ENCODE measurements at places on chromosomes 3 and 15.

GRCh38 chr3:71064291-71064955 is 519.1 kb downstream of the FOXP1 start:
- peak; percentile 64 for DNase-seq

- DNase-seq, result no peak
These were observed 118.9 kb downstream of the MAGI1 start for GRCh38 chr3:65919826-65920225.

DNA sequence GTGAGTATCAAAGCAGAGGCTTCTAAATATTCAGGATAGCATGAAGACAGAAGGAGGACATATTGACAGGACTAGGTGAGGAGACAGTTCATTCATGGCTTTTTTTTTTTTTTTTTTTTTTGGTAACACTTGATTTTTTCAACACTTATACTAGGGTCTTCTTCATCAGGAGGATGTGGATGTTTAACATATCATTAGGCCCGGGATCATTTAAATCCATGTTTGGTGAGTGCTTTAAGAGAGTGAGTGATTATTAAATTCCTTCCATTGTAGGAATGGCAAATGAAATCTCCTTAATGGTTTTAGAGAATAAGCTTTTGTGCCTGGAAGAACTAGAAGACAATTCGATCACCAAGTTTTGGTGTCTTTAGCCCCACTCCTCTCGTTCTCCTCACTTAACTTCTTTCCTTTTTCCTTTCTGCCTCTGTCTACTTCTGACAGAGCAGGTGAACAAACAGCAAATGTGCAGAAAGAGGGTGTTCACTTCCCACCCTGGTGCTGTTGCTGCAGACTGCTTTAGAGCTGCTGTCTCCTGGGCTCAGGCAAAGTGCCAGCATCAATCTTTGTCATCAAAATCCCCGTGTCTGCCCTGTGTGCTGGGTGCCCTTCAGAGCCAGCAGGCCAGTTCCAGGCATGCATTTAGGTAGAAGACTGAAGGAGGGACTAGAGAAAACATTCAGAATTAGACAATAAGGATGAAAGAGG is 35.6 kb upstream of the RAB11A start:
- DNase-seq, result peak; percentile 54

- DNase-seq, result no peak
These were observed 60.3 kb downstream of the BDH1 start for GRCh38 chr3:197495499-197495898.

- peak; percentile 70 for DNase-seq
These were observed 89.5 kb upstream of the CHD2 start for GRCh38 chr15:92810418-92811138.

- no peak for DNase-seq
These were observed 8.0 kb downstream of the MAP2K5 start for GRCh38 chr15:67550522-67550921.

DNA sequence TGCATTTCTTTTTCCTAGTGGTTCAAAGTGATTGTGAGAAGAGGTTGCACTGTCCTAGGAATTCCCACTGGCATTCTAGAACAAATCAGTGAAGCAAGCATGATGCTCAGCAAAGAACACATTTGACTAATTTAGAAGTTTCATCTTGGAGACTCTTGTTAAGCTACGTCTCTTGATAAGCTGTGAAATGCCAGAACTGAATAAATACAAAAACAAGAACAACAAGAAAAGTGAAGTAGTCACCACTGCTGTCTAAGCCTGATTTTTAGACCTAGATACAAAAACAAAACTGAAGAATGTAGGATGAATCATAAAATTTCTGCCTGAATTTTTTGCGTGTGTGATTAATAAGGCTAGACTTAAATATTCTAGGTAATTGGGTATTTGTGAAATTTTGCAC is 1162.4 kb downstream of the TUSC7 start:
- no peak for DNase-seq

GRCh38 chr3:193297421-193297820 is 56.4 kb downstream of the PLAAT1 start:
- peak; percentile 63 for DNase-seq

DNA sequence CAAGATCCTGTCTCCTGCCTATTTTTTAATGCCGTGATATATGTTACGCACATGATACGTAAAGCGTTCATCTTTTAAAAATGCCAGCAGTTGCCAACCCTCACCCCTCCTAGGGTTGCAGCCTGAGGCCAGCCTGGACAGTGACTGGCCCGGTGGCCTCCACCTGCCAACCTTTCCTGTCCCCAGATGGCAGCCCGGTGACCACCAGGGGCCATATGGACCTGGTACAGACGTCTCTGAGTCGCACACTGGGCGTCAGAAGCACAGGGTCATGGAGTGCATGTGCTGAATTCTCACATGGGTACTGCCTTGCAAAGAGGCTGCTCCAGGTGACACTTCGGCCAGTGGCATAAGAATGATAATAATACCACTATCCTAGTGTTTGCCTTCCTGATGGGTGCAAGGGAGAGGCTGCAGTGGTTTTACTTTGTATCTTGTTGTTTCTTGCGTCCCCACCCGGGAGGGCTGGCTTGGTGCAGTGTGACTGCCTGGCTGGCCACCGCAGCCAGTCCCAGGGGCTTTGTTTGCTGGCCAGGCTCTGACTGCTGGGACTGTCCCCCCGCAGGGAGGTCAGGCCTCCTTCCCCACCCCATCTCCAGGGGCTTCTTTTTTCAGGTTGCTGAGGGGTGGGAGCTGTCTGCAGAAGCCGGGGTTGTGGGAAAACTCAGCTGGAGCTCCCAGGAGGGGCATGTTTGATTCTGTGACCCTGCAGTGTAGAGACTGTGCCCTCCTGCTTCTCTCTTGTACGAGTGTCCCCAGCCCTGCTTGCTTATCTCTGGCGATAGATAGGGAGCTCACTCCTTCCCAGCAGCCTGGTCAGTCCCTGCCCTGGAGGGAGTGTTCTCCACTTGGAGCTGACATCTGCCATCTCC is 16.9 kb downstream of the FBLN2 start:
- DNase-seq, result no peak

DNA sequence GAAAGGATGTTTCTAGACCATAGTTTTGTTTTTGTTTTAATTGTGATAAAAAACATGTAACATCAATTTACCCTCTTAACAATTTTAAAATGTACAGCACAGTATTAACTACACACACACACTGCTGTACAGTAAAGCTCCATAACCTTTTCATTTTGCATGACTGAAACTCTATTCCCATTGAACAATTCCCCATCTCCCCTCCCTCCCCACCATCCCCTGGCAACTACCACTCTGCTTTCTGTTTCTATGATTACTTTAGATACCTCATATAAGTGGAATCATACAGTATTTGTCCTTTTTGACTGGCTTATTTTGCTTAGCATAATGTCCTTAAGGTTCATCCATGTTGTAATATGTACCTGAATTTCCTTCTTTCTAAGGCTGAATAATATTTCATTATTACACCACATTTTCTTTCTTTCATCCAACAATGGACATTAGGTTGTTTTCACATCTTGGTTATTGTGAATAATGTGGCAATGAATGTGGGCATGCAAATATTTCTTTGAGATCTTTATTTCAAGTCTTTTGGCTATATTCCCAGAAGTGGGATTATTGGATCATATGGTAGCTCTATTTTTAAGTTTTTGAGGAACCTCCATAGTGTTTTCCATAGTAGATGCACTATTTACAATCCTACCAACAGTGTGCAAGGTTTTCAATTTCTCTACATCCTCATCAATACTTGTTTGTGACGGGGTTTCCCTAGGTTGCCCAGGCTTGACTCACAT is 10.7 kb downstream of the CHST14 start:
- no peak for DNase-seq

DNA sequence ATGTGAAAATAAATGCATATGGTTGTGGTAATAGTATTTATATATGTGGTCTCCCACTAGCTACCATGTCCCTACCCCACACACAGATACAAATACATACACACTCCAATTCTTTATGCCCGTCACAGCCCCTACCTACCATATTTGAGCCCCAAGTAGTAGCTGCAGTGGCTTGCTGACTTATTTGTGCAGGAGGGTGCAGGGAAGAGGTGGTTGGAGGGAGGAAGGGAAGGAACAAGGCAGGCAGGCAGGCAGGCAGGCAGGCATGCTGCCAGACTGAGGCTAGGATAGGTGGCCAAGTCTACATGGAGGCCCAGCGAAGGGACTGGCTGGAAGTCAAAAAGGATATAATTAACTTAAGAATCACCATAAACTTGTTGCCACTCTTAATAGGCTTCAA is 82.9 kb downstream of the SCN11A start:
- DNase-seq, result no peak

GRCh38 chr3:124345845-124346244 is 353.9 kb upstream of the ROPN1 start:
- DNase-seq, result no peak

DNA sequence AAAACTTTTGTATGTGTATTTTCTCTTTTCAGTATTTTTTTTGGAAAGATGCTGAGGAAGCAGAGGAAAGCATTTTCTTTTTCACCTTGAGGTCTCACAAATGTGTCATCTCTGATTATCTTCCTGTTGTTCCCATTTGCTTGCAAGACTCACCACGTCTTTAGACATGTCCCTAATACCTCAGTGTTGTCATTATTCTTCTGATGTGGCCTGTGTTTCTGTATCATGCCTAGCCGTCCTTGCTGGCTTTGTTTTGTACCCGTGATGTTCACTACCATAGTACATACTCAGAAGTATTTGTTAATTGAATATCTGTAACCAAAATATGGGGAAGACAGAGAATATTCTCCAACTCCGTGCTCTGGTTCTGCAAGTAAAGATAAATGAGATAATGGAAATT is 5.0 kb upstream of the P2RY14 start:
- DNase-seq, result no peak

DNA sequence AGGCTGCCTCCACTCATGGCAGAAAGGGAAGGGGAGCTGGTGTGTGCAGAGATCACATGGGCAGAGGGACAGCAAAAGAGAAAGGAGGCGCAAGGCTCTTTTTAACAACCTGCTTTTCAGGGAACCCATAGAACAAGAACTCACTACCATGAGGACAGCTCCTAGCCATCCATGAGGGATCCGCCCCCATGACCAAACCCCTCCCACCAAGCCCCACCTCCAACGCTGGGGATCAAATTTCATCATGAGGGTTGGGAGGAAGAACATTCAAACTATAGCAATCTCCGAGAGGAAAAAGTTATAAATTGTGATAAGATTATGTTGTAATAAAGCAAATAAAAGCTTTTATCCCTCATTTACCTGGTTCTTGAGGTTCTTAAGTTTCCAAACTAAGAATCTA is 84.7 kb upstream of the LMCD1 start:
- no peak for DNase-seq

DNA sequence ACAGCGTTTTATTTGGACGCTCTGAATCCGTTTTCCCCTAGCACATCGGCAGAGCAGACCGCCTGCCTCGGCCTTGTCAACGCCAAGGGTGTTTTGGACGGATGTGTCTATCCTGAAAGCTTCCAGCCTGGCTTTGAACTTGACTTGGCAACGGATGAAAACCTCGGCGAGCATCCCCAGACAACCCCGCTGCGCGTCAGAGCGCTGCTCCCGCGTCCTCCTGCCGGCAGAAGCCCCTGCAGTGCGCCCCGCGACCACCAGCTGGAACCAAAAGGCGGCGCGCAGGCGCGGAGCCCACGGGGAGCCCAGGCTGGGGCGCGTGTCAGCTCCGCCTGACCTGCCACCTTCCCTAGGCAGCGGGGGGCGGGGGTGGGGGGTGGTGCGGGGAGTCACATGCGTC is 26.2 kb upstream of the ARL8B start:
- DNase-seq, result no peak

GRCh38 chr3:117788061-117788460 is 1078.5 kb downstream of the TUSC7 start:
- no peak for DNase-seq

GRCh38 chr3:194910414-194910984 is 224.8 kb downstream of the FAM43A start:
- no peak for DNase-seq

DNA sequence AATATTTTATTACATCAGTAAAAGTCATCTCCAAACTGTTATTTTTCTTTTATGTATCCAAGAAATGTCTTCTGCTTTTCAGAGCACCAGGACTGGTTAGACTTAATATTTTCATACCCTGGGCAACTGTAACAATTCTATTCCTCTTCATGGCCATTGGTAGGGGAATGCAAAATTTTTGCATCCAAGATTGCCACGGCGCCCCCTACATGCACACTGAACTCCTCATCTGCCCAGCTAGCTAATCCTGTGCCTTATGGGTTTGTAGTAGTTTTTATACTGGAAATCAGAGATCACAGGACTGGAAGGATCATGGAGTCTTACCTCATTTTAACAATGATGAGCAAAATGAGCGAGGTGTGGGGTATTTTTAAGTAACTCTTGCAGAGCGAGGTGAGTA is 74.2 kb downstream of the CRTC3 start:
- DNase-seq, result peak; percentile 44

- DNase-seq, result no peak
These were observed 118.3 kb upstream of the KCNH8 start for GRCh38 chr3:19029837-19030521.

GRCh38 chr15:62599791-62600777 is 435.0 kb upstream of the C2CD4B start:
- DNase-seq, result no peak

DNA sequence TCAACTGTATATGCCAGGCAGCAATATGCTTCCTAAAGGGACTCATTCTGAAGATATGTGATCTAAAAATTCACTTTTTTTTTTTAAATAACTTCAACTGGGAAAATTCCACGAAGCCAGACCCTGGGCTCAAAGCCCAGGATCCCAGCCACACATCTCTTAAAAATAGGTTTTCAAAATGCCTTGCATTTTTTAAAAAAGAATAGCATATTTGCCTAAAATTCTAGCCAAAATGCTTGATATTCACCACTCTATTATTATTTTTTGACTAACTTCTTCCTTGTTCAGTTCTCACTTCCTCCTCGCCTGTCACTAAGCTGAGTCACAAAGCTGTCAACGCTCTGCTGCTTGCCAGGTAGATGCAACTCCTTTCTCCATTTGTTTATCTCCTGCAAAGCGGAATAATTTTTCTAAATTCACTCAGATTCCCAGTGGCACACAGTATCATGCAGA is 28.0 kb upstream of the VGLL4 start:
- no peak for DNase-seq

DNA sequence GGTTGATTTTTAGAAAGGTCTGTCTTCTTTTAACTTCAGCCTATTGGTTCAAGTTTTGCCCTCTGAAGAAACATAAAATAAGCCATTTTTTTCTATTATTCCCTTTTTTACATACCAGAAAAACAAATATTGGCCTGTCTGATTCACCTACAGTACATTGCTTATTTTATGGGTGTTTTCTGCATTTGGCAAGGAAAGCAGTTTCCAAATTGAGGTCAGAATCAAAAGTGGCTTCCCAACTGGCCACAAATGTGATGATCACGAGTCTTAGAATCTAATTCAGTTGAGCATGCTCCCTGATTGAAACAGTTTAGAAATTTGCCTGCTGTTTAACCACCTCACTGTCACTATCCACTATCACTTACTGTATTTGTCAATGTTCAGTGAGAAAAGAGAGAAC is 106.9 kb upstream of the CHMP2B start:
- DNase-seq, result no peak
